Bone marrow (tissue), 2 donors: ENCODE measurements at places on chromosomes 6 and 20.

GRCh38 chr20:31675828-31676608, 38.3 kb downstream of the COX4I2 start:
- peak; percentile 66 for DNase-seq

GRCh38 chr6:78836598-78836997, 30.8 kb upstream of the IRAK1BP1 start:
- DNase-seq = no peak

- DNase-seq = no peak
Observed at GRCh38 chr6:124987291-124987690, 25.1 kb downstream of the RNF217 start.

- no peak for DNase-seq
Observed at GRCh38 chr20:50163570-50164317, 10.2 kb upstream of the PEDS1 start.

DNA sequence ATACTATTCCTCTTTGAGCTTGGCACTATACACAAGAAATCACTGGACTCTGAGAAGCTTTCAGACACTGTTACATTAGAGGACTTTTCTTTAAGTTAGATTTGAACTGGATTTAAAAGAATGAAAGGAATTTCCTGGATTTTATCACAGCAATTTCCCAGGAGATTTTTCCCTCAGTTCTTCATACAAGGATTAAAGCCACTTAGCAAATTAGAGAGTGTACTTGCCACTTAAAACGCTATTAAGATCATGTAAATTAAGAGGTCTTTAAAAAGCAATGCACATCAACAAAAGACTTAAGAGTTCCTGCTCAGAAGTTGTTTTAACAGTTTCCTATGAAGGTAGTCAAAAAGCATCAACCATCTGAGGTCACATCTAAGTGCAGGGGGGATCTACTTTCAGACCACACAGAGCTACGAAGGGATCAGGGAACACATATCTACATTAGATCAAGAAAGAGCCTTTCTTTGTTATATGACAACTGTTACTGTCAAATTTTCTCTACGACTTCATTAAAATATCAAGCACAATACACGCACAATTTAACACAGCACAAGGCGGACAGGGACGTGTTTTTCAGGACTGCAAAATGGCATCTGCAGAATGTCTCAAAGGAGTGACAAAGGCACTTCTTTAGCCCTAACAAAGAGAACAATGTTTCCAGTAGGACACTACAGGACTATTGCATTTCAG, 65.8 kb downstream of the EPB41L2 start:
- DNase-seq = no peak

DNA sequence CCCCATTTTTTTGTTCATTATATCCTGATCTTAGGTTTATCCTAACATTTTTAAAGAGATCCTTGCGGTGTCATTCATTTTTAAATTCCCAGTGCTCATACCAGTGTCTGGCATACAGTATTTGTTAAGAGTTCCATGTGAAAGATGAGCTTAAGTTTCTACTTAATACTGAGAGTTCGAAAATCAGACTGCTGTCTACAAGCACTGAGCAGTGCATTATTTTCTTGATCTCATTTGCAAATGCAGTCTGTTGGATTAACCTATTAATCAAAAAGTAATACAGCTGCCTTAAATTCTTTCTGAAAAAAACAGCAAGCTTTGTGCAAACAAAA, 663 bp downstream of the COQ3 start:
- no peak for DNase-seq

DNA sequence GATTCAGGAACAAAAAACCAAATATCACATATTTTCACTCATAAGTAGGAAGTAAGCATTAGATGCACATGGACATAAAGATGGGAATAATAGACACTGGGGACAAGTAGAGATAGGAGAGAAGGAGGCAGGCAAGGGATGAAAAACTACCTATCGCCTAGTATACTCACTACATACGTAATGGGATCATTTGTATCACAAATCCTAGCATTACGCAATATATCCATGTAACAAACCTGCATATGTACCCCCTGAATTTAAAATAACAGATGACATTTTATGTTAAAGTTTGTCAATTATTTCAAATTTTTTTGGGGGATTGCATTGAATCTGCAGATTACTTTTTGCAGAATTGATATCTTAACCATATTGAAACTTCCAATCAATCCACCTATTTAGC, 660.5 kb upstream of the MAN1A1 start:
- no peak for DNase-seq

DNA sequence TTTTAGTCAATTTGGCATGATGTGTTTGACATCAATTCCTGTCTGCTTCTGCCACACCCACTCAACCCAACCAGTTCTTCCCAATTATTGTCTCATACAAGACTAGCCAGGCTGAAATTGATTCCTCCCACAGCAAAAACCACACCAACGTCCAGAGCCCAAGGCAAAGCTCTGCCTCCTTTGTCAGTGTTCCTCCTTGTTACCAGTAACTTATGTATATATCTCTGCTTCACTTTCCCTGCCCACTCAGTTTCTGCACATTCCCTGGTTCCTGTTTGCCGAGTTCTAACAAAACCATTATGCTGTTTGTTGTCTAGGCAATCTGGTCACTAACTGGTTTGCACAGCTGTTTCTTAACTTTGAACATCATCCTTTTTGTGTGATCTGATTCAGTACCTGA, 547.9 kb upstream of the PTCHD4 start:
- DNase-seq = no peak

- no peak for DNase-seq
Observed at GRCh38 chr6:44785130-44785529, 397.6 kb downstream of the CDC5L start.

GRCh38 chr6:30071081-30071818, 4.3 kb downstream of the PPP1R11 start:
- no peak for DNase-seq
